ENCODE measurements at places on chromosomes 4 and X.
A peak's percentile ranks its signal among the peaks of the same experiment; 100 is the strongest.

DNA sequence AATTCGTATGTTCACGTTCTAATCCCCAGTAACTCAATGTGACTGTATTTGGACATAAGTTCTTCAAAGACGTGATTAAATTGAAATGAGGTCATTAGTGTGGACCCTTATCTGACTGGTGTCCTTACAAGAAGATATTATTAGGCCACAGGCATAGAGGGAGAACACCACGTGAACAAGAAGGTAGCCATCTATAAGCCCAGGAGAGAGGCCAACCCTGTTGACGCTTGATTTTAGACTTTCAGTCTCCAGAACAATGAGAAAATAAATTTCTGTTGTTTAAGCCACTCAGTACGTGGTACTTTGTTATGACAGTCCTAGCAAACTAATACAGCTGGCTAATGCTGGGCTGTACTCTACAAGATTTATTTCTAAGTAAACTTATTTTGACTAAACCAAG lies 1.5 kb upstream of the EIF1AX start:
- no peak for DNase-seq

GRCh38 chr4:119103263-119103662 lies 32.4 kb upstream of the MYOZ2 start:
- no peak for DNase-seq

GRCh38 chrX:150642423-150642822 lies 50.8 kb upstream of the MTMR1 start:
- DNase-seq = no peak

DNA sequence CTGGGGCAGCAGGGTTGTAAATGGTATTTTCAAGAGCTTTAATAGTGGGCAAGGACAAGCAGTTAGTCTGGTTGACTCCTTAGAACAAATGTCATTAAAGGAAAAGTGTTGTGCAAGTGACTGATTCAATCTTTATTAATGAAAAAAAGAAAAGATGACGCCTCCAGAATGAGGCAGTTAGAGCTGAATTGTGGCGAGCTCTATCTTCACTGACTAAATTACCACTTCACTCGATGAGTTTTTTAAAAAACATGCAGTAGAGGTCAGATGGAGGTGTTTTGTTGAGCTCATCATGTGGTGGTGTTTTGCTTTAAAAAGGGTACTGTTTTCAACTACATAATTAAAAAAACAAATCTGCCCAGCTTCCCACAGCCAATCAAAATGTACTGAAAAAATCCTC lies 28.1 kb upstream of the TENM3 start:
- DNase-seq = no peak

- DNase-seq = no peak
These were observed 41.6 kb downstream of the AR start for GRCh38 chrX:67585401-67585800.

DNA sequence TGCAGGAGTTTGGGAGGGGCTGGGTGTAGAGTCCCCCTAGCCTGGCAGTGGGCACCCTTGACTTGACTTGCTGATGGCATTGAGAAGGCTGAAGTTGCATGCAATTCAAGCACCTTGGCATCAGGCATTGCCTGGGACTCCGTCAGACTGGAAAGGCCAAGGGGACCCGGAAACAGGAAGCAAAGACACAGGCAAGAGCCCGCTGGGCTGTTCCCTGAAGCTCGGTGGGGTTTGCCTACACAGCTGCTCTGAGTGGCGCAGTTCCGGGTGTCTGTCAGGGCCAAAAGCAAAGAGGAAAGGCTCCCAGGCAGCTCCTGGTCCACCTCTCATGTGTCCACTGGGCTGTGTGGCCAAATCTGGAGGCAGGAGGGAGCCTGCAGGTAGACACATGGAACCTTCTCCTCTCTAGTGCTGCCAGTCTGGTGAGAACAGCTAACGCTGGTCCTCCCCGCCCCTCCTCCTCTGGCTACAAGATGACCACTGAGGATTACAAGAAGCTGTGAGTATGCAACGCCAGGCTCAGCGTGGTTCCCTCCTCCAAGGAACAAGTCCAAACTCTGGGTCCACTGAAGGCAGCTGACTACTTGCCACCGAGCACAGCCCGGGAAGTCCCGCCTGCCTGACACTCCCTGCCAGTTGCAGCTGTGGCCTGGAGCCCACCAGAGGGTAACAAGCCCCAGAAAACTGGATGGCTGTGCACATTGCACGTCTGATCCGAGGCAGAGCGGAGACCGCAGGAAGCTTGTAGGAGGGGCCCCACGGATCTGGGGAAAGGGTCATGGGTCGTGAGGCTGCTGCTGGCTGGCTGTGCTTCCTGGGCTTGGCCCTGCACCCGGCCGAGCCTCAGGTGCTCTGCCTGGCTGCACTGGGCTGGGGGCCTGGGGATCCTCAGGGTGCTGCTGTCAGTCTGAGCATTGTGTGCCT lies 20.1 kb downstream of the ZNF185 start:
- no peak for DNase-seq

GRCh38 chr4:71729856-71730255 lies 54.0 kb downstream of the GC start:
- no peak for DNase-seq

DNA sequence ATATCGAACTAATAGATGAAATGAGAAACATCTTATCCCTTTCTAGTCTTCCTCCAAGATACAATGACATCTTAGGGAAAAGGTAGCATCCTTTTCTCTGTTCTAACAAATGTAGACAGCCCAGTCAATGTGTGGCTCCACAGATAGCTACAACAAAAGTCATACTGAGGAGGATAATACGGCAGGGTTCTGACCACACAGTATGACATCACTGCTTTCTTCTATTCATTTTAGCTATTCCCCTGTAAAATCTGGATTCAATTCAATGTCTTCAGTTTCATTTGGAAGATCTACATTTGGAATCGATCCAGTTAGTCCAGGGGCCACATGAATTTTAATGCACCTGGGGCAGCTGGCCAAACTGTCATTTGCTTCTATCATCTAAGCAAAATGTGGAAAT lies 51.4 kb downstream of the ENOX2 start:
- DNase-seq = no peak

GRCh38 chrX:124018023-124018422 lies 56.5 kb downstream of the STAG2 start:
- peak; percentile 8 for DNase-seq

- no peak for DNase-seq
These were observed 104.0 kb downstream of the CPZ start for GRCh38 chr4:8696369-8697127.

Measured in T-helper 2 cell (primary cell).